ENCODE measurements at places on chromosomes 2 and 18.

DNA sequence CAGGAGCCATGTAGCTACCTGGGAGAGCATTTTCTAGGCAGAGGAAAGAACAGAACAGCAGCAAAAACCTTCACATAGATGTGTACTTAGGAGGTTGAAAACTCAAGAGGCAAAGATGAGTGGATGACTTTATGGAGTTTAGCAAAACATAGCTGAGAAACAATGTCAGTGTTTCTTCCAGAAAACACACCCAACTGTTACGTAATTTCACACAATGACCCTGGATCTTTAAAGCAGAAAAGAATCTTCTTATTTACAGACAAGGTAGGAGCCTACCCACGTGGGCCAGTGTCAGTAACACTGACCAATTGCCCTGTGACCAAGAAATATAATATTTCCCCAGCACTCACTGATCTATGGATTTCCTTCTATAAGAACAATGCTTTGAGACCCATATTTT lies 254.6 kb downstream of the CDH20 start:
- DNase-seq = no peak

DNA sequence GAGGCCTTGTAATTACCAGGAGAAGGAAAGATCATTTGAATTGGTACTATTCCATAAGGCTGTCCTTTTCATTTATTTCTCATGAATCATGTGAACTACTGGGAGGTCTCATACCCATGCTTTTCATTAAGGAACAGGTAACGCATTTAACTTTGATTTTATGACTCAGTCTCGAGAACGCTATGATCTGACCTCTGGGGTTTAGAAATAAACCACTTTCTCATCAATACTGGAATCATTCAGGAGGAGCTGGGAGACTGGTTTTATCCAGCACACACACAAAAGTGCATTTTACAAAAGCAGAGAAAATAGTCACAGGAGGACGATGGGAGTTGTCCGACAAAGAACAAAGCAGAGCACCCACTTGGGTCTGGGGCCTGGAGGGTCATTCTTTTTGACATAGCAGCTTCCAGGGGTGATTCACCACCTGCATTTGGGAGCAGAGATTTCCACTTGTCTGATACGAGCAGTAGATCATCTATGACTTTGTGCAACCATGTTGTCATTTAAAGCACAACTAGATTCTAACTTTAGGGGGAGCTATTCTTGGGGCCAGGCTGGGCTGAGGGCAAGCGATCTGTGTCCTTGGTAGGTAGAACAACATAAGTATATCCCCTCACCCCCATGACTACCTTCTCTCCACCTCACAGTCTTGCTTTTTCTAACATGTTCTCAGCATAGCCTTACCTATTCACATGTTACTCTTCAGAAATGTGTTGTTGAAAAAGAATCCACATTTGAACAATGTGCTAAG lies 95.9 kb upstream of the SCG2 start:
- no peak for DNase-seq

DNA sequence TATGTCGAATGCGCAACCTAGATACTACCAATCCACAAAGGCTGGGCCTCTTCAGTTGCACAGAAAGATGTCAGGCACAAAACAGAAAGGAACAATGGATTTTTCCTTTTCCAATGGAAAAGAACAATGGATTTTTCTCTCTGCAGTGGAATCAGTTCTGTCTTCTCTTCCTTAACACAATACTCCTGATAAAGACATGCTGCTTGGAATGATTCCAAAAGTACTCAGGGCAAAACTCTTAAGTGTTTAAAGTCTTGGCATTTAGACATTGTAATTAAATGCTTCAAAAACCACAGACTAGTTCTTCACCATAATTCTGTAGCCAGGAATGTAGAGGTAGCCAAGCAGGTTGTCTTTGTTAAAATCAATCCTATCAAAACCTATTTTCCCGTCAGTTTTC lies 46.7 kb upstream of the FLACC1 start:
- peak; percentile 65 for DNase-seq

DNA sequence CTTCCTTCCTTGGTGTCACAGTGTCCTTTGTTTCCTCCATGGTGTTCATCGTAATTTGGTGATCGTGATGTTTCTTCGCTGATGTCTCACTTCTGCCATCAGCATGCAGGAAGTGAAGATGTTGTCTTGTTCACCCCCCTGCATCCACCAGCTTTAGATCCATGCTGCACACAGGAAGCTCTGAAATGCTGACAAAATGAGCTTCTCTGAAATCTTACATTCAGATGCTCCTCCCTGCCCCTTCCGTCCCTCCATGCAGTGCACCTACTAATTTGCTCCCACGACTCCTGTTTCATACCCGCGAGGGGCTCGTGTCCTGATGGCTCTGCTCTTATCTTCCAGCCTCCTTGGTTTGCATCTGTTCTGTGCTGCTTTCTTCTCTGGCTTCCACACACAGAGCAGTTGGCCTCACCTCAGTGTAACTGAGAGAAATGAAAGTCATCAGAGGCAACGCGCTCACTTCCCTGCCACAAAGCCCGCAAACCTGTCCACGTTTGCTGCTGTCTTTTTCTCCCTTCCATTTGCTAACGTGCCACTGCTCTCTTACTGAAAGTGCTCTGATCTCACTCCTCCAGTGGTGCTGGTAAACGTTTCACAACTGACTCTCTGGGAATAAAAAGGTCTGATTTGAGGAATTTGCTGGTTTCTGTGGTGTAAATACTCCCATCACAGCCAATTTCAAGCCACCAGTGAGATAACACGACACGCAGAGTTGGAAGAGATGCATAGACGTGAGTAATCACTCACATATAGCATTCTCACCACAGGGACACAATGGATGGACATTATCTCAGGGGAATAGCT lies 41.0 kb upstream of the MGAT4A start:
- DNase-seq = no peak

DNA sequence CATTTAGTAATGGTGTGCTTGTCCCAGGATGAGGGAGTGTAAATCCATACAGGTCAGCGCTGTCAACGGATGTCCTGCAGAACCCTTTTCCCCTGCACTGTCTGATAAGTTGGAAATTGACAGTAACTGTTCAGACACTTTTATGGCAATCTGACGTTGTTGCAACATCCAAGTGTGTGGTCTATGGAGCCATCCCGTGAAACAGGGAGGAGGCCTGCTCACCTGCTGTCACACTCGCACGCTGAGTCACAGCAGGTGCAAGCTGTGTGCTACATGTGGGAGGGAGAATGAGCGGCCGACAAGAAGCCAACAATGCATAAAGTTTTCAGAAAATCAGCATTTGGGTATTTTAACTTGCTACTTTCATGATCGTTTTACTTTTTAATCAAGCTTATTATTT lies 43.7 kb upstream of the RMDN2 start:
- DNase-seq = no peak

DNA sequence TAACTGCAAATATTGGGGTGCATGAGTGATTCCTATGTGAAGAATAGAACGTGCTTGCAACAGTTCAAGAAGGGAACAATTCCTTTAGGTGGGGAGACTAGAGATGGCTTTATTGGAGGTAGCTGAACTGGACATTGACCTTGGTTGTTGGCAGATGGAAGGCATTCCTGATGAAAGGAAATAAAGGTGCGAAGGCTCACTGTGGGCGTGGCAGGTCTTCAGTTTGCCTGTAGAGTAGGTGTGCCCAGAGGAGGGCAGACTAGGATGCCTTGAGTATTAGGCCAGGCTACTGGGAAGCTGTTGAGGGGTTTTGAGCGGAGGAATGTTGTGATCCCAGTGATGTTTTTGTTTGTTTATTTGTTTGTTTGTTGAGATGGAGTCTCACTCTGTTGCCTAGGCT lies 2.8 kb downstream of the SPR start:
- DNase-seq = no peak

DNA sequence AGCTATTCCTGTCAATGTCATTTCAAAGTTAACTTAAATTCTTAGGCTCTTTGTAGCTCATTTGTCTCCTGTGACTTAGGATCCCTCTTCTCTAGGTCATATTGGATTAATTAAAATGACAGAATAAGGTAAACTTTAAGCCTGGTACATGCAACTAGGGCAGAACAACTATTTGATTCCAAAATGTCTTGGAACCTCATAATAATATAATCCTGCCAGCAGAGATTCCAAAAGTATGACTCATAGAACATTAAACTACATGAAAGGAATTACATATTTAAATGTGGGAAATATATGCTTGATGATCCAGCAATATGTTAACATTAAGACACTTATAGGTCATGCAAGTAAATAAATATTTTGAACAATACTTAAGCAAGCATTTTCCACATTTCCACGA lies 63.3 kb downstream of the COL3A1 start:
- no peak for DNase-seq

DNA sequence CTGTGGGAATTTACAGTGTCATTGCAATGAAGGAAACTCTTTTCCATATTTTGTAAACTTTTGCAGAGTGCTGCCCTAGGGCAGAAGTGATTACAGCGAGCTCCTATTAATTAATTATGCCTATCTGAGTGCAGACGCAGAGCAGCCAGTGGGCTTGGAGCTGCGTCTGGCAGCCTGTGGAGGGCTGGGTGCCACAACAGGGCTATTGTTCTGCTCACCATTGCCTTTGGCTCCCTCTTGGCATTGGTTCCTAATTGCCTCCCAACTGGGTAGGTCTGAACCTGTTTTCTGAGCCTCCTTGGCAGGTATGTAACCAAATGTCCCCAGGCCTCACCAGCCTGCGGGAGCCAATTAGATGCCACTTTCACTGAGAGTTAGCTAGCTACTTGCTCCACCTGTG lies 25.6 kb upstream of the ITGB6 start:
- DNase-seq = no peak

GRCh38 chr2:80073134-80073561 lies 231.4 kb downstream of the LRRTM1 start:
- DNase-seq = peak; percentile 50

- DNase-seq = no peak
These were observed 1339.6 kb upstream of the LRRTM1 start for GRCh38 chr2:81644189-81644588.

DNA sequence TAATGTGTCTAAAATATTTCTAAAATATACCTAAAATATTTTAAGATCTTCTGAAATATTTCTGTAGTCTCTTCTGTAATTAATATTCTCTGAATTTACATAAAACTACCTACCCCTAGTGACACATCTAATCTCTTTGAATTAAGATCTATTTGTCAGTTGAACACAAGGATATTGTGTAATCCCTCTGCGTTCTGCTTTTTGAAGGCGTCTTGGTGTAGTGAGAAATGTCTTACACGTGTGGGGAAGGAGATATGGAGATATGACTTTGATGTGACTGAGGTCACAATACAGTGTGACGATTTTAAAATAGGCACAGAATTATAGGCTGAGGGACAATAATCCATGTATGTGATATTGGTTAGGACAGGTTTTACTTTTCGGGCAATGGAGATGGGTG lies 79.8 kb downstream of the DOK6 start:
- DNase-seq = no peak

DNA sequence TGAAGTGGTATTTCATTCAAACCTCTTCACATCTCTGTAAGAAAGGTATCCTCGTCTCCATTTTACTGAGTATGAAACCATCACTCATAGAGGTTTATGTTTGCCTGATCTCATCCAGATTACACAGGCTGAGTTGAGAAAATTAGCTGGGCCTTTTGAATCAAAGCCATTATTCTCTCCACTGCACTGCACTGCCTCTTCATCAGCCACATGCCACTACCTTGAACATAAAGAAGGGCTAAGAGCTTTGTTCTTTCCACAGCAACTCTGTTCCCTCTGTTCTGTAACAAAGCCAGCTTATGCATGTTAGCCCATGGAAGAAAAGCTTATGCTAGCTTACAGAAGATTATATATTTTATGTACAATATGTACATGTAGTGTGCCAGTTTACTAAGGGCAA lies 362.6 kb upstream of the DLGAP1 start:
- no peak for DNase-seq

DNA sequence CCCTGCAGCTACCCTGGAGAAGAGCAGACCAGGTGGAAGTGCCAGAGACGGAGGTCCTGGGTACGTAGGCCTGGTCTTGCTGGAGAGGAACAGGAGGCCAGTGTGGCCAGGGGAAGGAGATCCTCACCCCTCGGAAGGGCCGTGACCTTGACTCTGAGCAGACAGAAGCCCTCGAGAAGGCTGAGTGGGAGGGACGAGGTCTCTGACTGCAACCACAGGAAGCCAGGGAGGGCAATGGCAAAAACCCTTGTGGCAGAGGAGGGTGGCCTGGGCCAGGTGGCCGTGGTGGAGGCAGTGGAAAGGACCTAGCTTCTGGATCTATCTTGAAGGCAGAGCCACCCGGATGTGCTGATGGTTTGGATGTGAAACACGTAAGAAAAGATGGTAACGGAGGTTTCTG lies 28.1 kb downstream of the THAP4 start:
- no peak for DNase-seq

- DNase-seq = no peak
These were observed 10.2 kb upstream of the GTF2A1L start for GRCh38 chr2:48607307-48608014.

GRCh38 chr2:10317646-10318045 lies 14.9 kb downstream of the HPCAL1 start:
- no peak for DNase-seq

GRCh38 chr2:172339371-172340010 lies 87.9 kb upstream of the ITGA6 start:
- peak; percentile 45 for DNase-seq

GRCh38 chr18:71431171-71431570 lies 1113.0 kb downstream of the CBLN2 start:
- DNase-seq = peak; percentile 31

DNA sequence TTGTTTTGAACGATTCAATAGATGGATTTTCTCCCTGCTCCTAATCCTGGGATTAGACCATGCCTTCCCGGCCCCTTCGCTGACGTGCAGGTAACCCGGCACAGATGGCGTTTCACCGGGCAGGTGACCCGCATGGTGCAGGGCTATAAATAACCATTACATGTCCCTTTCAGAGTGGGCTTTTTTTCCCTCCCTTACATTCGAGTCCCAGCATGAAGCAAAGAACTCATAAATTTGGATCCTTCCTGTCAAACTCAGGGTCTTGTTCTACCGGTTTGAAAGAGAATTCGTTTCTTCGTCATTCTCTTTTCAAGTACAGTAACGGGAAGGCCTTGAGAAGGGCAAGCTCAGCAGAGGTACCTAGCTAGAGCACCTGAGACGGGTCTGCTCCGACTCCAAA lies 46.1 kb downstream of the EDAR start:
- no peak for DNase-seq

- DNase-seq = no peak
These were observed 262.5 kb downstream of the CDH20 start for GRCh38 chr18:61595615-61596251.

DNA sequence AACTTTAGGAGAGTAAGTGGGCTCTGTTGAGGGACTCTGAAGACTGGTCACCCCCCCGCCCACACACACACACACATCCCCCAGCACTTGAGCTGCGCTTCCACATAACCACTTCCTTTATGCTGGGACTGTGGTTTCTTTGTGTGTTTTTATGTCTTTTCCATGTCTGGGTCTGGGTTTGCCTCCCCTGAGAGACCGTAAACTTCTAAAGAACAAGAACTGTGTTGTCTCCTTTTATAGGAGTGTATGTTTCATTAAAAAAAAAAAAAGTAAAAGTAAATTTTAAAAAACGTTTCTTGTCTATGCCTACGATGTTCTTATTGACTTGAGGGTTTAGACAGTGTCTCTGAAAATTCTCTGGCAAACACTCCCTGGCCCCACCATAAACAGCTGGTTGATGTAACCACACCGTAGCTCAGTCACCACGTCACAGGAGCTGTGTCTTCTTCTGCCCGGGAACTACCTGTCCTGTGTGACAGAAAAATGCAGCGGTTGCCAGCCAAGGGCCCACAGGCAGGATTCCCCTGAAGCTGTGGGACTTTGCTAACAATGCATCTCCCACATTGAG lies 68.0 kb downstream of the KLHL29 start:
- no peak for DNase-seq
